MCF 10A (cell line): ENCODE measurements at places on chromosomes 16 and 17. TPM values are rescaled to one million over a fixed set of nuclear protein-coding genes. Genes with fewer than 3 reads are reported as not detected.

- no peak for DNase-seq
These were observed 57.4 kb upstream of the NKD1 start for GRCh38 chr16:50490828-50491227.

DNA sequence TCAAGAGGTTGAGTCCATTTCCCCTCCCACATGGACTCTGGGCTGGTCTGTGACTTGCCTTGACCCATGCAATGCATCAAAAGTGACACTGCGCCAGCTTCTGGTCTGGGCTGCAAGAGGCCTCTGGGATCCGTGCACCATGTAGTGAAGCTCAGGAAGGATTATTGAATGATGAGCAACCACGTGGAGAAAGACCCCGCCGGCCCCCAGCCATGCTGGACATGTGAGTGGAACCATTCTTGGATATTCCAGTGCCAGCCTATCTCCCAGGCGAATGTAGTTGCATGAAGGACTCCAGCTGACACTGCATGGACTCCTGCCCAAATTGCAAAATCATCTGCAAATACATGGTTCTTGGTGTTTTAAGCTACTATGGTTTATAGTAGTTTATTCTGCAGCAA, 7.6 kb upstream of the ALOX15B start:
- no peak for DNase-seq

GRCh38 chr17:72556944-72557826, 436.4 kb downstream of the SOX9 start:
- DNase-seq: peak; percentile 81

PRSS8 gene
- total RNA-seq: 24.6 and 32.6 TPM in 2 replicates
